Lung microvascular endothelial cell (primary cell): ENCODE measurements at places on chromosomes 3 and 15. TPM values are rescaled to one million over a fixed set of nuclear protein-coding genes. Genes with fewer than 3 reads are reported as not detected.
A peak's percentile ranks its signal among the peaks of the same experiment; 100 is the strongest.

Gene CACNA2D3
- not detected in 2 replicates for total RNA-seq

- DNase-seq = no peak
Measured at GRCh38 chr15:33959844-33960548, 8.3 kb upstream of the CHRM5 start.

DNA sequence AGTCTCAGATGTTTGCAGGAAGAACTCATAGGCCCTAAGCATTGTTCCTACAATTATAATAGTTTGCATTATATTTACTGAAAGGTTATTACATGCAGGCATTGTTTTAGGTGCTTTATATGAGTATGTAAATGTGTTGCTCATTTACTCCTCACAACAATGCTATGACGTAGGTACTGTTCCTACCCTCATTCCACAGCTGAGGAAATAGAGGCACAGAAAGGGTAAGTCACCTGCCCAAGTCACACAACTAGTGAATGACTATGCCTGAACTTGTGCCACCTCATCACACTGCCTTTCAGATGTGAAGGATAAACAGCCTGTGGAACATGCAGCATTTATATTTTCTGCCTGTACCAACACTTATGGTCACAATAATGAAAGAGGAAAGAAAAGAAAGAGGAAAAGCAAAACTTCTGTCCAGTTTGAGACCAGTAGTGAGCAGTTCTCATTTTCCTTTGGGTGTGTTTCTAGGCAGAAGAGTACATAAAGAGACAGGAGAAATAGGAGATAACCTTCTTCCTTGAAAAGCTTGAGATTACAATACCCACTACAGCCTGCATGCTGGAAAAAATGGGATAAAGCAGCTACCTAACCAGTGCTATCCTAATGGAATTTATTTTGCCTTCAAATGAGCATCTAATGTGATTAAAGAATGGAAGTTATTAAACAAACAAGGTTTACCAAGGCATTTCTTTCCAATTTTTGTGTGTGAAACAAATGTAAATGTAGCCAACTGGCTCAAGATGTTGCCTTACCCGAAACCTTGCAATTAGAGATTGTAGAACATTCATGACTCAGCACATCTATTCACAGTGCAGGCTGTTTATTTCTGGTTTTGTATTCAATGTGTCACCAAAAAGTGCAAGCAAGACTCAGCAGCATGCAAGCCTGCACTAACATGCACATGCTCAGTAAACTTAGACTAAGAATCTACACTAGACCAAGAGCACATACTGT lies 20.5 kb upstream of the ENTPD3 start:
- DNase-seq = no peak

GRCh38 chr15:45179221-45179985 lies 8.4 kb downstream of the SHF start:
- peak; percentile 39 for DNase-seq

Gene MST1R
- total RNA-seq = under 0.01 and 0.22 TPM in 2 replicates
